NCI-H1048 (cell line): ENCODE measurements at places on chromosomes 1 and 21.

DNA sequence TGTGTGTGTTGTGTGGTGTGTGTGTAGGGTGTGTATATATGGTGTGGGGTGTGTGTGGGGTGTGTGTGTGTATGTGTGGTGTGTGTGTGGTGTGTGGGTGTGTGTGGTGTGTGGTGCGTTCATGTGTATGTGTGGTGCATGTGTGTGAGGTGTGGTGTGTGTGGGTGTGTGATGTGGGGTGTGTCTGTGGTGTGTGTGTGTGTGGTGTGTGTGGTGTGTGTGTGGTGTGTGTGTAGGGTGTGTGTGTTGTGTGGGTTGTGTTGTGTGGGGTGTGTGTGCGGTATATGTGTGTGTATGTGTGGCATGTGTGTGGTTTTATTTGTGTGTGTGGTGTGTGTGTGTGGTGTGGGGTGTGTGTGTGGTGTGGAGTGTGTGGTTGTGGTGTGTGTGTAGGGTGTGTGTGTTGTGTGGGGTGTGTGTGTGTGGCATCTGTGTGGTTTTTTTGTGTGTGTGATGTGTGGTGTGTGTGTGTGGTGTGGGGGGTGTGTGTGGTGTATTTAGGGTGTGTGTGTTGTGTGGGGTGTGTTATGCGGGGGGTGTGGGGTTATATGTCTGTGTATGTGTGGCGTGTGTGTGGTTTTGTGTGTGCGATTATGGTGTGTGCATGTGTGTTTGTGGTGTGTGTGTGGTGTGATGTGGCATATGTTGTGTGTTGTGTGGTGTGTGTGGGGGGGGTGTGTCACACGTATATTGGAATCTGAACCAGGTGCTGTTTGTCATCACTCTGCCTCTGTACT lies 17.1 kb upstream of the ZBTB21 start:
- no peak for DNase-seq

DNA sequence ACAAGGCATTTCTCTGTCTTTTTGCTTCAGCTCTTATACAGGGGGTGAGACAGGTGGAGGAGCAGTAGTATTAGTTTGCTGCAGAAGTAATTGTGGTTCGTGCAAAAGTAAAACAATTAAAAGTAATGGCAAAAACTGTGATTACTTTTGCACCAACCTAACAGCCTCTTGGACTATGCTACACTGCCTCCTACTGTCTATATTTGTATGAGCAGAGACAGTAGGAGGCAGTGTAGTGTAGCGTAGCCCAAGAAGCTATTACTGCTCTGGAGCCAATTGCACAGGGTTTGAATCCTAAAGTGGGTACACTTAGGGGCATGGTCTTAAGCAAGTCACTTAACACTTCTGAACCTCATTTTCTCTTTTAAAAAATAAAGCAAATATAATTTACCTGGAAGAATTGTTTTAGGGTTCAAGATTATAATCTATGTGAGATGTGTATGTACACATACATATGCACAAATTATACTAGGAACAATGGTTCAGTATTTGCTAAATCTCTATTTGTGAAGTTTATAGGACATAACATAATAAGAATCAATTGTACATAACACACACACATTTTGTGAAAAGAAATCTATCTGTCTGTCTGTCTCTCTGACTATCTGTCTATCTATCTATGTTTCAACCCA lies 103.8 kb downstream of the BRINP3 start:
- no peak for DNase-seq

DNA sequence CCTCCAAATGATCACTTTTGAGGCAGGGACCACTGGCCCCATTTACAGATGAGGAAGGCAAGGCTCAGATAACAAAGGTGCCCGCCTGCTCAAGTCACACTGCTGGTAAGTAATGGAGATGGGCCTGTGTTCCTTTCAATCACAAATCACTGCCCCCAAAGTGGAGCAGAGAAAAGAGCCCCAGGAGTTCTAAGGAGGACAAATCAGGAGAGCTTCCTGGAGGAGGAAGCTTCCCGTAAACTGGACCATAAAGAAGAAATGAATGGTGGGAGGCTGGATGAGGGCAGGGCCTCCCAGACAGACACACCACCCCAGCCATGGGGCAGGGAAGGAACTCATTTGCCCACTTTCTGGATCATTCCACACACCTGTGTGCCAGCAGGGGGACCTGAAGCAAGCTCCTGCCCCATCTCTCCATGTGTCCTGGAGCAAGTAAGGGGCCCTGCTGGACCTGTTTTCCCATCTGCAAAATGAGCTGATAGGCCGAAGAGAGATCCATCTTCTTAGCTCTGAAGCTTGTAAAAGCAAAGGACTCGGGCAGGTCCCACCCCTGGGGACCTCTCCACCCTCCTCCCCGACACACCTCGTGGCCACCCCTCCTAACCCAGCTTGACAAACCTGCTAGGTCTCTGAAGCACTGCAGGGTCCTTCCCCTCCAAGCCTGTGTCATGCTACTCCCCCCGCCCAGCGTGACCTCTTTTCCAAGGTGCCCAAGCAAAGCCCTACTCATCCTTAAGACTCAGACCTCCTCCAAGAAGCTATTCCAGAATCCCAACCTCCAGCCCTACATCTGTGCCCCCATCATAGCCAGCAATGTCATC lies 5.5 kb downstream of the LAPTM5 start:
- DNase-seq = no peak

DNA sequence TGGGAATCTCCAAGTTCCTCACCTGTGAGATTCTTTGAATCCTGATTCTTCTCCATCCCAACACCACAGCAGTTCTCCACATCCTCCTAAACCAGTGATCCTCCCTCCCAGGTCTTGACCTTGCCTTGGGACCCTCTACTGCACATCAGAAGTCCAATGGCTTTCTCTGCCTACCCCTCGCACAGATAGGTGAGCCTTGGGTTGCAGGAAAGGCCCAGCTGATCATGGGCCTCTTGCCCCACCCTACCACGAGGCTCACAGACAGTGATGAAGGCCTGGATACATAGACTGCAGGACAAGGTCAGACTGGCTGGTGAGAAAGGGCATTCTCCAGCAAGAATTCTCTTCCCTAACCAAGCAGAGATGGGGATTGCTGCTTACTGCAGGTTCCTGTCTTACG lies 825 bp downstream of the FABP3 start:
- DNase-seq = no peak

DNA sequence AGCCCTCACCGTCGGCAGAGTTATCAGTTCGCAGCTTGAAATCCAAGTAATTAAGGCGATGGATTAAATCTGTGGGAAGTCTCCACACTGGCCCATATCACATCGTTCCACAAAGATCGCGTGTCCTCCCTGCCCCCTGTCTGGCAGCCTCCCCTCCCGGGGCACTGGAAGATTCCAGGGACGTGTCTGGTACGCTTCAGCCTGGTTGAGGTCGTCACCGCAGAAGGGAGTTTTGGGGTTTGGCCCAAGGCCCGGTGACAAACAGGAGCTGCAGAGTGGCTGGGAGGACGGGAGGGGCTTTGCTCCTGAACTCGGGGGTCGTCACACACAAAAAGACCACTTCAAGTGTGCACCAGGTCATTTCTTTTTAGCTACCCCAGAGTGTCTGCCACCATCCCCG lies 51.1 kb downstream of the PRDM16 start:
- DNase-seq = no peak

- no peak for DNase-seq
These were observed 49.1 kb downstream of the HLX start for GRCh38 chr1:220928320-220928719.

GRCh38 chr1:221886743-221887414 lies 145.0 kb upstream of the DUSP10 start:
- DNase-seq = no peak

DNA sequence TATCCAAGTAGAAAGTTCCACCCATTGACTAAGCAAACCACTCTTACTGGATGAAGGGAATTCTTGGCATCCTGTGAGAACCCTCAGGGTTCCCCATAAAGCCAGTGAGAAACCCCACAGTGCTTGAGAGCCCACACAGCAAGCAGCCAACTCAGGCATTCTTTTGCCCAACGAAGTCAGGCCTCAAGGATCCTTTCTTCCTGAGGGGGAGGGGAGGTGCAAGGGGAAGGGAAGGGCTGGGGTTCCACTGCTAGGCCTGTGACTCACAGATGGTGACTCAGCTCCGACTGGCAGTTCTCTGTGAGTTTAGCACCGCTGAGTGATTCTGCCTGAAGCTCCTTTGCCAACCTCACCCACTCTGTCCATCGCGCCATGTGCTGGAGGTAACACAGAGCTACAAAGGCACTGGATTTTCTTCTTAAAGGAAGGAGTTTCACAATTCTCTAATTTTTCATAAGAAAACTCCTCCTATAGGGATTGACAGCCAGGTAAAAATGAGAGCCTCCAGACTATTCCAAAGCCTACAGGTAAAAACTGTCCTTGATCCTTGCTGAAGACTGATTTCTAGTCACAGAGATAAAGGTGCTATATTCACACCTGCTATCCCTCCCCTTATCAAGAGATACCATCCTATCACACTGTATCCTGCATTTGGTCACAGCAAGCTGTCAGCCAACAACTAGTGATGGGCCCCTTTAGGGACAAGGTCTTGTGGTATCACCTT lies 4.8 kb downstream of the ENO1 start:
- DNase-seq = no peak

- no peak for DNase-seq
These were observed 309.1 kb downstream of the MATN1 start for GRCh38 chr1:30414086-30414850.

- DNase-seq = no peak
These were observed 80.0 kb downstream of the USP25 start for GRCh38 chr21:15809818-15810217.

- DNase-seq = no peak
These were observed 631.1 kb upstream of the NR5A2 start for GRCh38 chr1:199396456-199396855.

GRCh38 chr1:211775170-211775569 lies 55.4 kb downstream of the LPGAT1 start:
- DNase-seq = no peak

DNA sequence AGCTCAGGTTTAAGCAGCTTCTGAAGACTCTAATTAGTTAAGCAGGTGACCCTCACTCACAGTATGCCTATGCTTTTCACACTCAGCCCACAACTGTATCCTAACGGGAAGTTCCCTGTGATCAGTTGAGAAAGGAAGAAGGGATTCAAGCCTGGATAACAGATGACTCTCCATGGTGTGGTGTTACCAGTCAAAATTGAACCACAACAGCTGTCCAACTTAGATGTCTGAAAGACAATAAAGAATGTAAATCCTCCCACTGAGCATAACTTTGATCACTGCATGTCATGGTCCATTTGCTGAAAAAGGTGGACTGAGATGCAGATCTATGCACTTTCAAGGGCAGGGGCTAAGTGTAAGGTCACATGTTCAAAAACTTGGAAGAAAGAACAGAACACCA lies 32.3 kb upstream of the DIPK1A start:
- DNase-seq = no peak

DNA sequence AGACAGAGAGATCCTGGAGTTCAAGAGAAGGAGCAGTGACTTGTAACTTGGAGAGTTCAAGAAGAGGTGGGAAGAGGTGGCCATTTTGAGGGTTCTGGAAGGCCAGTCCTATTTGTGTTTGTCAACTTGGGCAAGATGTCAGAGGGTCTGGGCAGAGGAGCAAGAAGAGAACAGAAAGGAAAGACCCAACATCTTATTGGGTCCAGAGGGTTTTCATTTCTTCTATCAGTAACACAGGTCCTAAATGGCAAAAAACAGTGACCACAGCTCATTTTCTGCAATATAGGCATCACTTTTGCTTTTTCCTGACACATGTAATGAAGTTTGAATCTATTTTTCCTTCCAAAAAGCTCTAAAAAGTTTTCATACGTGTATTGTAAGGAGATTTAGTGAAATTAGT lies 38.3 kb upstream of the MAP10 start:
- no peak for DNase-seq

DNA sequence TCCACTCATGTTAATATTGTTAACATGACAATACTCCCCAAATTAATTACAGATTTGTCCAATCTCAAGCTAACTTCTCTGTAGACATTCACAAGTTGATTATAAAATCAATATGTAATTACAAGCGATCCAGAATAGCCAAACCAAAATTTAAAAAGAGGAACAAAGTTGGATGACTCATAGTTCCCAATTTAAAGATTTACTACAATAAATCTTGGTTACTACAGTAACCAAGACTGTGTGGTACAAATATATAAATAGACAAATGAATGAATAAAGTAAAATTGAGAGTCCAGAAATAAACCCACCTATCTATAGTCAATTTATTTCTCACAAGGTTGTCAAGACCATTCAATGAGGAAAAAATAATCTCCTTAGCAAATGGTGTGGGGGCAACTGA lies 7.1 kb upstream of the KRTAP10-4 start:
- DNase-seq = no peak

GRCh38 chr1:33903210-33903589 lies 39.3 kb downstream of the HMGB4 start:
- no peak for DNase-seq

GRCh38 chr1:241485554-241485992 lies 34.0 kb downstream of the FH start:
- no peak for DNase-seq

- no peak for DNase-seq
These were observed 56.6 kb downstream of the EDEM3 start for GRCh38 chr1:184698016-184698415.

- DNase-seq = no peak
These were observed 10.4 kb downstream of the SAMSN1 start for GRCh38 chr21:14535702-14536101.

- no peak for DNase-seq
These were observed 96.9 kb downstream of the ATP6V1G3 start for GRCh38 chr1:198443365-198444233.

DNA sequence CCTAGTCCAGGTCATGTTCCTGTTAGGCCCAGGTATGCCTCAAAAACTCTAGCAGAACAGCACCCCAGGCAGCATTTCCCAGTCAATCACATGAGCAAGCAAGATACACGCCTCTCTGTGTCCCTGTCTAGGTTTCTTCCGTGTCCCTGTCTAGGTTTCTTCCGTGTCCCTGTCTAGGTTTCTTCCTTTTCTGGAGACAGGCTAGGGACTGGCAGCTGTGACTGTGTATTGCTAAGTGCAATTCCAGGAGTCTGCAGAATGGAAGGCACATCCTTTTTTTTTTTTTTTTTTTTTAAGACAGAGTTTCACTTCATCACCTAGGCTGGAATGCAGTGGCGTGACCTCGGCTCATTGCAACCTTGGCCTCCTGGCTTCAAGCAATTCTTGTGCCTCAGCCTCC lies 77.6 kb downstream of the SETD4 start:
- no peak for DNase-seq

DNA sequence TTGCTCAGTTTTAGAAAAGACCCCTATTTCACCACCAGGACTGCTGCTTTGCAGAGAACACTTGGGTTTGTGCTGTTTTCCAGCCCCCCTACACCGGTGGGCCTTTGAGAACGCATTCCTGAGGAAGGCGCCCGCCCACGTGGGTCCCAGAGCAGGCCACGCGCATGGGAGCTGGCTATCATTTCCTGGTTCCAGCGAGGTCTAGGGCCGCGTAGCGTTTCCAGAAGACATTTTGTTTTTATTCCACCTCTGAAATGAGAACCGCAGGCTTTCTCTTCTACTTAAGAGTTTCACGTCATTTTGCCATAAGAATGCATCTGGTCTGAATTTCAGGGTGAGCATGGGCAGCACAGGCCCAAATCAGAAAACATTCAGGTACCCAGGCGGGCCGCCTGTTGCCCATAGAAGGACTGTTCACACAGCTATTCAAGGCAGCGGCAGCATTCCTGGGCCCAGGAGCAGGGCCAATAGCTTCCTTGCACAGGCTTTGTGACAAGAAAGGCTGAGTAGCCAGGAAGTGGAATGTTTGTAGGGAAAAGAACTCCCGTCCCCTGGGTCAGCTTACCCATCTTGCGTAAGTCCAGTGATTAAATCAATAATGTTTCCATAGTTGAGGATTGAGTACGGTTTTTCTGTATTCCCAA lies 1.4 kb upstream of the KLHL21 start:
- DNase-seq = no peak

- DNase-seq = no peak
These were observed 60.7 kb downstream of the GORAB start for GRCh38 chr1:170592591-170593111.
